ENCODE measurements at places on chromosomes 6 and 20. TPM values are rescaled to one million over a fixed set of nuclear protein-coding genes. Genes with fewer than 3 reads are reported as not detected.

The PRRC2A gene
- 98.2 TPM for total RNA-seq

DNA sequence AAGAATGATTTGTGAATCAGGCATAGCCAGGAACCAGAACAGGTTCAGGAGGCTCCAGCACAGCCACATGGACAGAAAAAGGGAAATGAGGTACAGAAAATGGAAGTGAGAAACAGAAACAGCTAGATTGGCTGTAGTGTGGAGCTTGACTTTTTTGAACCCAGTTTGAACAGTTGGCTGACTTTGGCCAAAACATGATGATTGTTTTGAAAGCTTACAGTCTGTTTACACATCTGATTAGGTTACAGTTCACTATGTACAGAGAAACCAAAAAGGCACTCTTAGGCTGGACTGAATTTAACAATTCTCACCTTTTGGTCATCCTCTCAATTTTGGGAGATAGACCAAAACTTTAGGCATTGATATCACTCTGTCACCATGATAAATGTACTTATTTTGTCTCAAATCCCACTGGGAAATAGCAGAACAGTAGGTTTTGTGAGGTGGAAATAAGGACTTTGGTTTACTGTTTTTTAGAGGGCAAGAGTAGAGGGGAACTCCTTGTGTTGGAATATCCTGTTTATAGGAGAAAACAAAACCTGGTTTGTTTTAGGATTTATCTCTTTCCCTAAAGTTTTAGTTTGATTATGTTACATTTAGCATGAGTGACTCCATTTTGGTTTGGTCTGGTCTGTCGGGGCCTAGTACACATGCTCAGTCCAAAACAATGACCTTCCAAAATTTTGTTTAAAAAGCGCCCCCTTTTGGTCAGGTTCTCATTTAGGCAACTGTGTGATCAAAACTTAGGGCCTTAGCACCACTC lies 123.1 kb downstream of the OLIG3 start:
- no peak overlapping the region for H3K4me3 ChIP-seq
- H3K36me3 ChIP-seq, result no peaks in the 10 kb centered on the region
- DNase-seq, result no peak
- H3K27me3 ChIP-seq, result no peaks in the 10 kb centered on the region

DNA sequence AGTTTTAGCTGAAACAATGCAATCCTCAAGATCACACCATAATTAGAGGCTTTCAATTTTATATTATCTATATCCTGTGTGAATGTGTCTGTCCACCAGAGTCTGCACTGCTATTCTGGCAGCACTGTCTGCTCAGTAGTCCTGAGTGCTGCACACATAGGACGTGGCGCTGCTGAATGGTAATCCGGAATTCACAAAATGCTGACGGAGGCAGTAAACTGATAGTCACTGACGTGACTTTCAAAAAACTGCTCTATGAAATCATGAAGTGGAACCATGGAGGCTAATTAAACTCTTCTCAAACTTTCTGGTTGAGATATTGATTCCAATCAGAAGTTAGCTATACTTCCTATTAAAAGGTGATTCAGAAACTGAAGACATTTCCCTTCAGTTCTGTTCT lies 190.8 kb upstream of the NOX3 start:
- no peaks in the 10 kb centered on the region for H3K36me3 ChIP-seq
- DNase-seq, result no peak
- H3K4me1 ChIP-seq, result no peaks in the 10 kb centered on the region

The ADAT2 gene
- total RNA-seq, result 2.5 TPM

- no peak overlapping the region for H3K4me3 ChIP-seq
- DNase-seq, result no peak
- no peaks in the 10 kb centered on the region for H3K36me3 ChIP-seq
- H3K27ac ChIP-seq, result no peak overlapping the region
- H3K27me3 ChIP-seq, result no peaks in the 10 kb centered on the region
These were observed 165.4 kb downstream of the UST start for GRCh38 chr6:148912252-148912651.

The MLN gene
- not detected for total RNA-seq

The PET117 gene
- total RNA-seq, result 13.7 TPM

Measured in heart right ventricle (tissue), 16 donors.